Activated T-helper 9 cell treated with anti-CD3 and anti-CD28 coated beads, Interleukin-2, amount 50 U/mL, for 16 hours (primary cell): ENCODE measurements at places on chromosomes 7 and 10.
A peak's percentile ranks its signal among the peaks of the same experiment; 100 is the strongest.

DNA sequence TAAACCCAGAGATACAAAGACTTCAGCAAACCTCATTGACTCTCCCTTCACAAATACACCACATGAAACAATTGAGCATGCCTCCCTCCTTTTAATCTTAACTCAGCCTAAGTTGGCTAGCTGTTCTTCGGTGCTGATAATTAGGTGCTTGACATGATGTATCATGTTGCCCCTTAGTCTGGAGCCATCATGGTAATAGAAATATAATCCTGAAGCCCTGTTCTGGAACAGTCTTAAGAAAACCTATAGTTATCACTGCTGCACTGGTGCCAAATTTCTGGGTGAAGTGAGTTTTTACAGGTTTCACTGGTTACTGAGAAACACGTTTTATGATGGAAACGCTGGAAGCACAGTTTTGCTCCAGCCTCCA is 306.1 kb downstream of the LRMDA start:
- DNase-seq, result no peak

GRCh38 chr10:113854761-113855588 is 514 bp downstream of the NHLRC2 start:
- peak; percentile 19 for DNase-seq

DNA sequence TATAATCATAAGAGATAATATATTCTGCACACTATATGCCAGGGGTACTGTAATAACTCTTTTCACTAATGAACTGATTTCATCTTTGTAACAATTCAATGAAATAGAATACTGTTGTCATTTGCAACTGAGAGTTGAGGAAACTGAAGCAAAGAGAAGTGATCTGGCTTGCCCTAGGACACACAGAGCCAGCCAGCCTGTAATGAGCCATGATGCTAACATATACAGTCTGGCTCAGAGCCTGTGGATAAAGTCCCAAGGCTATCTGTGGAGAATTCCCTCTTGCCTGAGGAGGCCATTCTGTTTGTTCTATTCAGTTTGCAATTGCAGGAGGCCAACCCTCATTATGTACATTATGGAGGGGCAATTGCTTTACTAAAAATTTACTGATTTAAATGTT is 241.3 kb downstream of the CXCL12 start:
- no peak for DNase-seq

DNA sequence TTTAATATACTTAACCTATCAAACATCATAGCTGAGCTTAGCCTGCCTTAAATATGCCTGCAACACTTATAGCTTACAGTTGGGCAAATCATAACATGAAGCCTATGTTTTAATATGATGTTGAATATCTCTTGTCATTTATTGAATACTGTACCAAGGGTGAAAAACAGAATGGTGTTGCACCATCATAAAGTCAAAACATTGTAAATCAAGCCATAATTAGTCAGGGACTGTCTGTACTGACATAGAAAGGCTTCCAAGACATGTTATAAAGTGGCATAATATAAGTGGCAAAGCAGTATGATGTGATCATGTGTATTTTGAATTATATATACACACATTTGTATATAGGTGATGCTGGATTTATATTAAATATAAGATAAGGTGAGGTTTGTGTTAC is 140.0 kb downstream of the ZEB1 start:
- DNase-seq, result no peak

GRCh38 chr7:135164357-135165061 is 6.0 kb downstream of the CYREN start:
- DNase-seq, result no peak

DNA sequence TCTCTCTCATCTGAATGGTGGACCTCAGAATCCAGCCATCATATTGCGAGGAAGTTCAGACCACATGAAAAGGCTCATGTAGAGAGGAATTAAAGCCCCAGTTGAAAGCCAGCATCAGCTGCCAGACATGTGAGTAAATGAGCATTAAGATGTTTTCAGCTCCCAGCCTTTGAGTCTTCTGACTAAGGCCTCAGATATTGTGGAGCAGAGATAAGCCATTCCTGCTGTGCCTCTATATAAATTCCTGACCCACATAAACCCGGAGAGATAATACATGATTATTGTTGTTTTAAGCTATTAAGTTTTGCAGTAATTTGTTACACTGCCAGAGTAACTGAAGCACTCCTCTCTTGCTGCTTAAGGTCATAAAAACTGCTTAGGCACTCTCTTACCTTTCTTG is 14.6 kb downstream of the FAM149B1 start:
- no peak for DNase-seq

GRCh38 chr7:85230623-85231022 is 43.8 kb upstream of the SEMA3D start:
- DNase-seq, result no peak

DNA sequence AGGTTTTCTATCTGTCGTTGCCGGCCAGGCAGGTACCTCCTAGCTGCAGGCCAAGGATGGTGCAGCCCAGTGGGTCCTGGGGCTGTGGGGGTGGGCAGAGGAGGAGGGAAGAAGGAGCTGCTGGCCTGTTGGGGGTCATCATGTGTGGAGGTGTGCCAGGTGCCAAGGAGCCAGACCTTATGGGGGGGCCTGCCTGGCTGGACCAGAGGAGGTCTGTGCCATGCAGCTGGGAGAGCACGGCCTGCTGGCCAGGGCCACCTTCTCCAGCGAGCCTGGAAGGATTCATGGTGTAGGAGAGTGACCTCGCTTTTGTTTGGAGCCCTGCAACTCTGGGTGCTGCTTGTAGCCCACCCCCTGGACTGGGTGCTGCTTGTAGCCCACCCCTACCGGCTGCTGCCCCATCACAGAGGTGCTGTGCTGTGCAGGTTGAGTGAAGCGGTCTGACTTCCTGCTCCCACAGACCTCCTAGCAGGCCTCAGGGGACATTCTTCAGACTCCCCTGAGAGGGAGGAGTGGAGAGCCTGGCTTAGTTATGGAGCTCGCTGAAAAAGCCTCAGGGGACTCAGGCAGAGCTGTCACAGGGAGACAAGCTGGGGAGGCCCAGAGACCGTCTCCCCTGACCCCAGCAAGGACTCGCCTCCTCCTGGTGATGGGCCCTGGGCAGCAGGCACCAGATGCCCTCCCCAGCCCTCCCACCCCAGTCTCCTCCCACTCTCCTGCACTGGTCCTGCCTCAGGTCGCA is 67.7 kb upstream of the AQP1 start:
- DNase-seq, result no peak

DNA sequence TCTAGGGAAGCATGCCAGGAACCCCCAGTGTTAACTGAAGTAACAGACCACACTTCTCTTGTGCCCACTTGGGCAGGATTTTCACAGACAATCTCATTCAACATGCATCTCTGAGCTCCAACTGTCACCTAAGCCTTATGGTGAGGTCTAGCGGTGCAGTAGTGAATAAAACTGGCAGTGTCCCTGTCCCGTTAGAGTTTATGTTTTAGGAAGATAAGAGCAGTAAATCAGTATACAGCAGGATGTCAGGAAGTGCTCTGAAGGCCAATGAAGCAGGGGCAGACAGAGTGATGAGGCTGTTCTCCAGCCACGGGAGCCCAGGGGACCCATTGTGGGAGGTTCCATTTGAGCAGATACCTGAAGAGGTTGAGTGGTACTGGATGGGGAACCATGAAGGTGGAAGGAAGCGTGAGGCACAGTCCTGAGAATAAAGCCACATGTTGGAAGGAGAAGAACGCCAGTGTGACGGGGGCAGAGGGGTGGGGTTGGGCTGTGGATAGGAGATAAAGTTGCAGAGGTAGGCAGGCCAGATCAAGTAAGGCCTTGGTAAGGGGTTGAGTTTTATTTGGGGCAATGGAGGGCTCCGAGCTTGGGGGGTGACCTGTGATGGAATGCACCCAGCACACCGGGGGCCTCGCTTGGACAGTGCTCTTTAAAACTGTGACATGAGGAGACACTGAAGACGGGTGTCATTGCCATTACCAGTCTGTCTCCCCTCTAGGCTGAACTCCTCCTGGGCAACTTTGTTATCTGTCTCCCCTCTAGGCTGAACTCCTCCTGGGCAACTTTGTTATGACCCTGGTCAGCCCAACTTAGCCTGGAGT is 6.6 kb downstream of the GDF10 start:
- no peak for DNase-seq

DNA sequence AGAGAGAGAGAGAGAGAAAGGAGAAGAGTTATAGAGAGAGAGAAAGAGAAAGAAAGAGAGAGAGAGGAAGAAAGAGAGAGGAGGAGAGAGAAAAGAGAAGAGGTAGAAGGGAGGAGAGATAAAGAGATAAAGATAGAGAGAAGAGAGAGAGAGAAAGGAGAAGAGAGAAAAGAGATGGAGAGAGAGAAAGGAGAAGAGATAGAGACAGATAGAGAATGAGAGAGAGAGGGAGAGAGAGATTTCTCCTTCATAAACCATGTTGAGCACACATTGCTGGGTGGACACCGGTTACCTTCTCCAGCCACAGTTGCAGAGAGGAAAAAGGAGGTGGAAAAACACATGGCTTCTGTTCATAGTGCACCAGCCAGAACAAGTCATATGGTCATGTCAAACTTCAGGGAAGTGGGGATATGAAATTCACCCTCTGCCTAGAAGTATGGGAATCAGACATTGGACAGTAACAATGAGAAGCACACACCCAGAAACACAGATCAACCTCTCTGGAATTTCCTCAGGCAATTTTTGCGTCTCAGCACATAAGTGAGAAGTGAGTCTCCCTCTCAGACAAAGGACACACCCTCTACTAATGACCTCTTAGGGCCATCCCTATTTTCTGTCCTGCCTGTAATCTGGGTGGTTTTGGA is 172.5 kb upstream of the SVIL start:
- no peak for DNase-seq

DNA sequence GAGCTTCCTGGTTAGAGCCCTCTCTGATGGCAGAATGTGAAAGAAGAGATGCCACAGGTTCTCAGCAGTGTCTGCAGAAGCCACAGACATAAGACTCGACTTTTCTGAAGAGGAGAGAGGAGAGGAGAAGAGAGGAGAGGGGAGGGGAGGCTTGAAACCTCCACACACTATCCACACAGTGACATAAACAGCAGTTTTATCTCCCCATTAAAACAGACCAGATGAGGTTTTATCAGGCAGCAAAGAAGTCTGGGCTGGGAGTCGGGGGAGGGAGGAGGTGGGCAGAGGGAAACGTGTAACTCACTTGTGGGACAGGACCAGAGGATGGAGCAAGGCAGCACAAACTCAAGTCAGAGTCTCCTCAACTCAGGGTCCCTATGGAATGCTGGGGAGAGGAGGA is 76.5 kb downstream of the XPNPEP1 start:
- DNase-seq, result no peak

- DNase-seq, result no peak
These were observed 337.1 kb downstream of the RNLS start for GRCh38 chr10:88245974-88246511.

DNA sequence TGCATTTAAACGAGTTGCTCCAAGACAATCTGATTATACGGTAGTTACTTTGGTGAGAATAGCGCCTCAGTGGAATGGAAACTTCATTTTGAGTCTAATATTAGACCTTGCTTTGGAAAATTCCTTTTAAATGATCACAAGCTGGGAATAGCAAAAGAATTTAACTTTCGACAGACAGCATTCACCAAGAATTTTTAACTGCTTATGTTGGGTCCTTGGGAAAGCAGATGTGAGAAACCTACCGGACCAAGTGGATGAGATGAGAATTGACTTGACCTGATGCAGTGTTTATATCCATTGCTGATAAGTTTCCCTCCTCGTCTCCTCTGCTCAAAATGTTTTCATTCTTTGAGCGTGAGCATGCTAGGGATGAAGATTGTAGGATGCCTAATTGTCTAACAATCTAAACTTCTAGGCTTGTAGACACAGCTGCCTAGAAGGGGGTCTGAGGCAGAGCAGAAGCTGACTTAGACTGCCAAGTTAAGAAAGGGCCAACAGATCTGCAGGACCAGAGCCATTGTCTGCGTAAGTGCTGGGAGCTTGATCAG is 126.9 kb downstream of the CNNM2 start:
- DNase-seq, result no peak

GRCh38 chr7:34928560-34928959 is 108.7 kb downstream of the DPY19L1 start:
- DNase-seq, result no peak
